ENCODE measurements at places on chromosomes 4 and X.

DNA sequence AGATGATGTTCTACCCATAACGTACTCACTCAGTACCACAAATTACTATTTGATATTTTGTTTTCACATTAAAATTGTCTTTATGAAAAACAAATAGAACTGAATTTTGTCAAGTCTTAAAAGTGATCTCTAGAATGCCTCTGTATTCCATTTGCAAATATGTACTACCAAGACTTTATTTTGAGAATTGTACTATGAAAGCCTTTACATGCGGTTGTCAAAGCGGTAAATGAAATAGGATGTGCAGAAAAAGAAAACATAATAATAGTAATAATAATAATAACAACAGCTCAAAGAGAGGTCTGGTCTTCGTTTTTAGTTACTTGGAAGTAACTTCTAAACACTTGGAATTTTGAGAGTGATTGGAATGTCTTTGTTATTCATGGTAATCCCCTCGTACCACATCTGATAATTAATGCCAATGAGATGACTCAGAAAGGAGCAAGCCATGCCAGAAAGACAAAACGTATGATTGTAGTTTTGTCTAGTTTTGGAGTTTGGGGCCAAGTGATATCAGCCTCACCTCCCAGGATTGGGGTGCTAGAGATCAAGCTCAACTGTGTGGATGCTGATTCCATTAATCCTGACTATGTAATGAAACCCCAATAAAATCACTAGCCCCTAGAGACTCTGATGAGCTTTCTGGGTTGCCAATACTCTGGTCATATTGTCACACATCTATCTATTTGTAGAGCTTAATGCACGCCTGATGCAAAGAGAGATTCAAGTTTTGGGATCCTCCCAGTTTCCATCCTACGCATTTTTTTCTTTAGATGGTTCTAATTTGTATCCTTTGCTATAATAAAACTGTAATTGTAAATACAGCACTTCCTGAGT lies 20.2 kb upstream of the CTSO start:
- no peak for DNase-seq

GRCh38 chr4:98150092-98150761 lies 7.0 kb upstream of the STPG2 start:
- no peak for DNase-seq

DNA sequence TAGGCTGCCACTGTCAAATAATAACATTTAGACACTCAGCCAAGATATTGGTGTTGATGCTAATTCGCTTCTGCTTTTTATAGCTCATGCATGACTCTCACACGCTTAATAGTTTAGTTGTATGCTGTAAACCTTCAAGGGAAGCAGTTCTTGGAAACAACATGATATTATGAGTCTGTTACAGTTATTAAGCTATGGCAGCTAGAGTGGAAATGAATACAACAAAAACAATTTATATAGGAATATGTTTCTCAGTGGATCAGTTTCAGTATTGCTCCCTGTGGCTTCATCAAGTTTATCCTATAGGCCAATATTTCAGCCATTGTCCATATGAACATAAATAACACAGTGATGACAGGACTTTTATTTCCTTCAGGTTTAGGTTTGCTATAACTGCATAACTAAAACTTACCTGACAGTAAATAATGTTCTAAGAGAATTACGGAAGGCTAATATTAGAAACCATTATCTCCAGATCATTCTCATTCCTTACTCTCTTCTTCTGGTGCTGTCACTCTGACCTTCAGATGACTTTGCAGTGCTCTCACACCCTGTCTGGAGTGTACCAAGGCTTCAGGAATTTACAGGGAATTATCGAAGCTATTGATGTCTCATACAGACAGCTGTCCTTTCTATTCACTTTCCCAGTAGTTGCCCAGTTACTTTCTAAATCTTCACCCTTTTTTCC lies 555.0 kb downstream of the ANKRD50 start:
- no peak for DNase-seq

DNA sequence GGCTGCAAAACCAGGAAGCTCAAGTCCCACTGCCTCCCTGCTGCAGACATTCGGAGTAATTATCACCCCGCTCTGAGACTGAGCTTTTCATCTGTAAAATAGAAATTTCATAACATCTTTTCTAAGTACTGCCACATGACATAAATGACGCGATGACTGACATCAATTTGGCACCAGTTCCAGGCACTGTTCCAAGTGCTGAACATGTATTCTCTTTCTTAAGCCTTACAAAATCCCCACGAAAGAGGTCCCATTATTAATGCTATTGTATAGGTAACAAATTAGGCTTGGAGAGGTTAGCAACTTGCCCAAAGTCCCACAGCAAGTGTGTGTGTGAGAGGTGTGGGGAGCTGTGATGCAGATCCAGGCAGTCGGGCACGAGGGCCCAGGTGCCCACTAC lies 56.4 kb downstream of the SLC2A9 start:
- no peak for DNase-seq

GRCh38 chrX:15915959-15916703 lies 61.5 kb upstream of the AP1S2 start:
- no peak for DNase-seq

- no peak for DNase-seq
These were observed 7.8 kb downstream of the PLRG1 start for GRCh38 chr4:154542271-154542879.

DNA sequence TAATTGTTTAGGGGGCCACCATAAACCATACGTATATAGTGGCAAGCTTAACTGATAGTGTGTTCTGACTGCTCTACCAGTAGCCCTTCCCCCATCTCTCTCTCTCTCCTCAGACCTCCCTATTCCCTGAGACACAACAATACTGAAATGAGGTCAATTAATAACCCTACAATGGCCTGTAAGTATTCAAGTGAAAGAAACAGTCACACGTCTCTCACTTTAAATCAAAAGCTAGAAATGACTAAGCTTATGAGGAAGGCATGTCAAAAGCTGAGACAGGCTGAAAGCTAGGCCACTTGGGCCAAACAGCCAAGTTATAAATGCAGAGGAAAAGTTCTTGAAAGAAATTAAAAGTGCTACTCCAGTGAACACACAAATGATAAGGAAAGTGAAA lies 78.0 kb downstream of the PRDM5 start:
- DNase-seq = no peak

- no peak for DNase-seq
These were observed 10.7 kb downstream of the PDE6B start for GRCh38 chr4:635851-636627.

DNA sequence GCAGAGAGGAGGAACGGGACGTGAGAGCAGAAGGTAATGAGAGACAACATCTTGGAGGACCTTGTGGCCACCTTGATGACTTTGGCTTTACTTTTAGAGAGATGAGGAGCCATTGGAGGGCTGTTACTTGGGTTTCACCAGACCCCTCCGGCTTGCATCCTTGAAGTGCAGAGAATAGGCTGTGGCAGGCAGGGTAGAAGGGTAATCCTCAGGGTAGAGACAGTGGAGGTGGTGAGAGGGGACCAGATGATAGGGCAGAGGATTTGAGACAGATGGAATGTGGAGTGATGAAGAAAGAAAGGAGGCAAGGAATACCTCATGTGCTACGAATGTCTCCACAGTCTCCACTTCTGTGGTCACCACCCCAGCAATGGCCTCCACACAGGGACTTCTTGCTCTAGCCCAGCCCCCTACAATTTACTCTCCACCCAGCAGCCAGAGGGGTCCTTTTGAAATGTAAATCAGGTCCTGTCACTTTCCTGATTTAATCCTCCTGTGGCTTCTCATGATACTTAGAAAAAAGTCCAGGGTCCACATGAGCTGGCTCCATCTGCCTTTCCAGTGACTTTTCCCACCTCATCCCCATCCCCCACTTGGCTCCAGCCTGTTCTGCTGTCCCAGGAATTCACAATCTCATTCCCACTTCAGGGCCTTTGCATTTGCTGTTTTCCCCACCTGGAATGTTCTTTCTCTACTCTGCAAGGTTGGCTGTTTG lies 115.0 kb downstream of the PJA1 start:
- DNase-seq = no peak

DNA sequence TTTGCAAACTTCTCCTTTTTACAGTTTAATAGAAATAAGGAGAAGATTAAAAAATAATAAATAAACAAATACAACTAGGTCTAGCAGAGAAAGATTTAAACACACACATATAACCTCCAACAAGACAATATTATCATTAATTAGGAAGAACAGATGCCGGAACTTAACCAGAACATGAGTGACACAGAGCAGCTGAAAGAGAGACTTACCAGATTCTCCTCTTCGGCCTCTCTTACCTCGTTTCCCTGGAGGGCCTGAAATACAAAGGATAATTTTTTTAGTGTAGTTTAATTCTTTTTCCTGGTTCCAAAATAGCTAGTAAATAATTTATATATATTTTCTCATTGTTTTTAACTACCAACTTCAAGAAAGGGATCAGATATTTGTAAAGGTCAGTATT lies 252.5 kb downstream of the COL25A1 start:
- DNase-seq = no peak

- no peak for DNase-seq
These were observed 156.9 kb downstream of the APBB2 start for GRCh38 chr4:41057467-41057866.

DNA sequence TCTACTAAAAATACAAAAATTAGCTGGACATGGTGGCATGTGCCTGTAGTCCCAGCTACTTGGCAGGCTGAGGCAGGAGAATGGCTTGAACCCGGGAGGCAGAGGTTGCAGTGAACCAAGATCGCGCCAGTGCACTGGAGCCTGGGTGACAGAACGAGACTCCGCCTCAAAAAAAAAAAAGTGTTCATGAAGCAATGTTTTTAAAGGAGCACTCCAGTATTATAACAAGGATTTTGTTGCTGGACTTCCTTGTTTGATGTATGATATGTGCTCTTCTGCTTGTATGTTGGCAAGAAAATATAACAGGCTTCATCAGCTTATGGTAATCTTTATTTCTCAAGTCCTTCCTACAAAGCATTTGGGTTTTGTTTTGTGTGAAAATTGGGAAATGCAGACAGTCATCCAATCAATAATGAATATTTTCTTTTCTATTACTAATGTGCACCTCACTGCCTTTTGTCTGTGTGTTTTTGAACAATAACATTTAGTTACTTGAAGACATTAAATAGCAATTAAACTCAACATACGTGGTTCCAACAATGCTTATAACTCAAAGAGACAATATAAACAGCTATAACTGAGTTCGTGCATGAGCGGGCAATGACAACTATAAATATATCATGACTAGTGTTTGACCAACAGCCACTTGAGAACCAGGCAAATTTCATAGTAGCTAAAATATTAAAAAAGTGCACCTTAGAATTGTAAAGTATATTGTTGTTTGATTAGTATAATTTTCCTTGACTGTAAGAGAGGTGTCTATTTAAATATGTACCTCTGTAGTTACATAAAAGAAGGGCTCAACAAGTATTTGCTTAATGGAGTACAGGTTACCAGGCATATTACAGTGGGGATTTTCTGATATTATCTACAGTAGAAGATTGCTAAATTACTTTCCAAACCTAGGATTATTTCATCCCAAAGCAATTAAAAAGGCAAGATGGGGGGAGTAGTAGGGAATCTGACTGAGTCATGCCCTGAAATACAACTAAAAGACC lies 210.7 kb downstream of the PPP3CA start:
- DNase-seq = no peak

- DNase-seq = no peak
These were observed 75.6 kb upstream of the RXFP1 start for GRCh38 chr4:158446106-158446505.

DNA sequence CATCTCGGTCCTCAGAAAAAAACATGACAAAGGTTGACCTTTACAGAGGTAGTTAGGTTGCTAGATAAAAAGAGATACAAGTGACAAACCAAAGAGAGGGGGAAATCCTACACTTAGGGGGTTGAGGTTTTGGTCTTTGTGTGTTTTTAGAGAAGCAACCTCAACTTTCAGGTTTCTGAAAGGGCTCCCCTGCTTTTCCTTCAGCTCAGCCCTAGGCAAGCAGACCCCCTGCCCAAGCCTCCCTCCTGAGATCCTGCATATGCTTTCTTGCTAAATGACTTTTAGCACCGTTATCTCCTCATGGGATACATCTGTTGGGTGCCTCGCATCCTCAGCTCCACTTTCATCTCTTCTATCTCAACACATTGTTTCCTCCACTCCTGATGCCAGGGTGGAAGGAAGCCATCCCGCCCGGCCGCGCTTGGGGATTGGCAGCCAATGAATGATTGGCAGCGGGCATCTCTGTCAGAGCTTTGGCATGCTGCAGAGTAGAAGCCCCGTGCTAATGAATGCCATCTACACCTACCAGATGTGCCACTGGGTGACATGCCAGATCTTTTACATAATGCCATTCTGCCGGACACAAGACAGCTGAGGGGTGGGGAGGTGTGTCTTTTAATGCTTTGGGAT lies 15.0 kb upstream of the PRDM8 start:
- DNase-seq = no peak

All from anterior cingulate cortex (tissue), 58 donors.